Dermis microvascular lymphatic vessel endothelial cell (primary cell): ENCODE measurements at places on chromosomes 5 and 9.

DNA sequence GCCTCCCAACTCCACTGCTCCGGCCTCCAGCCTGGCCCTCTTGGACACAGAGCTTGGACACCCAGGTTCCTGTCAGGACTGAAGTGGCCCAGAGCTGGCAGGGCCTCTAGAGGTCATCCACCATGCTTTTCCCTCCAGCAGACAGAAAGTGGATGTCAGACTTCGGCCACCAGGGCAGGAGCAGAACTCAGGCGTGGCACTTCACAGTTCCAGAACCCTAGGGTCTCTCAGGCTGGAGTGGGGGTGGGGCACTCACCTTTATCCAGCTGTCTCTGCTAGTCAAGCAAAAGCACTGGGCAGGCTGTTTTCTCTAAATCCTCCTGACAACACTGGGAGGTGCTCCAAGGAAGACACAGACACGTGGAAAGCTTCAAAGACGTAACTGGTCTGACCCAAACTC, 35.6 kb upstream of the N4BP3 start:
- no peak for DNase-seq

GRCh38 chr9:85290019-85290418, 451.7 kb downstream of the AGTPBP1 start:
- DNase-seq: no peak

GRCh38 chr9:122656378-122656777, 1.0 kb downstream of the OR1B1 start:
- peak; percentile 97 for DNase-seq

- no peak for DNase-seq
These were observed 116.8 kb downstream of the ADAMTS6 start for GRCh38 chr5:65364907-65365306.

DNA sequence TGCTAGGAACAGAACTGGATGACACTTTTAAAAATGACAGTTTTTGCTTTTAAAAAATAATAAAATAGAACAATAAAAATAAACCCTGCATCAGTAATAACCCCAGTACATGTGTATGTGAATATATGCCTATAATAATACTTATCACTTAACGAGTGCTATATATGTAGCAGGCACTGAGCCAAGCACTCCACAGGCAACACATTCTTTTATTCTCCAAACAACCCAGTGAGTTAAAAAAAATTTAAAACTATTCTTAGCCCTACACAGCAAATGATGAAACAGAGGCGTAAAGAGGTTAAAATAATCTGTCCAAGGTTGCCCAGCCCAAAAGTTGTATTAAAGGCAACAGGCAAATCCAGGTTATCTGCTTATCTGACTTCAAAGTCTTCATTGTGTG, 124.5 kb upstream of the SMIM23 start:
- no peak for DNase-seq
